ENCODE measurements at places on chromosomes 6 and 20.
A peak's percentile ranks its signal among the peaks of the same experiment; 100 is the strongest.

DNA sequence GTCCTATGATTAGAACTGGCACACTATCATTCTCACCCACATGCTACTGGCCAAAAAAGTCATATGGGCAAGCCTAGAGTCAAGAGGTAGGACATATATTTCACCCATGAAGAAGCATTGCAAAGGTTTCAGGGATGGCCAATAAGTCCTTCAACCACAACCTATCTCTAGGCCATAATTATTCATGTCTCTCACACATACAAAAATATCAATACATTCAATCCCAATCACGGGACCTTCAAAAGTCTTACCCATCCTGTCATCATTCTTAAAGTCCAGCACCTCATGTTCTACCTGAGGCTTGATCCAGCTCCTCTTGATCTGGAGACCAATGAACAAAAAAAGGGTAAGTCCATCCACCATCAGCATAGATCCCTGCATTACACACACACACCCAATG lies 12.6 kb upstream of the BTN1A1 start:
- no peak for DNase-seq

DNA sequence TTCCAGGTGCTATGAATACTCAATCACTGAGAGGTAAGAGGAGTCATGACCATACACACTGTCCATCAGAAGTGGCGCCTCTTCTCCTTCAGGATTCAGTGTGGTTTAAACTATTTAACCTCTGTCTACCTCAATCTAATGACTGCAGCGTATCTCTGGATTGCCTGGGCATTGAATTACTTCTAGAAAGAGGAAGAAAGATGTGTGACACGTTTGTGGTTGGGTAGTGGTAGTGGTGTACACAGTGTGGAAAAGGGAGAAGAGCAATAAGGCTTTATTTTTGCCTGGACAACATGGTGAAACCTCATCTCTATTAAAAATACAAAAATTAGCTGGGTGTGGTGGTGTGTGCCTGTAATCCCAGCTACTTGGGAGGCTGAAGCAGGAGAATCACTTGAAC lies 38.0 kb upstream of the ECHDC1 start:
- no peak for DNase-seq

DNA sequence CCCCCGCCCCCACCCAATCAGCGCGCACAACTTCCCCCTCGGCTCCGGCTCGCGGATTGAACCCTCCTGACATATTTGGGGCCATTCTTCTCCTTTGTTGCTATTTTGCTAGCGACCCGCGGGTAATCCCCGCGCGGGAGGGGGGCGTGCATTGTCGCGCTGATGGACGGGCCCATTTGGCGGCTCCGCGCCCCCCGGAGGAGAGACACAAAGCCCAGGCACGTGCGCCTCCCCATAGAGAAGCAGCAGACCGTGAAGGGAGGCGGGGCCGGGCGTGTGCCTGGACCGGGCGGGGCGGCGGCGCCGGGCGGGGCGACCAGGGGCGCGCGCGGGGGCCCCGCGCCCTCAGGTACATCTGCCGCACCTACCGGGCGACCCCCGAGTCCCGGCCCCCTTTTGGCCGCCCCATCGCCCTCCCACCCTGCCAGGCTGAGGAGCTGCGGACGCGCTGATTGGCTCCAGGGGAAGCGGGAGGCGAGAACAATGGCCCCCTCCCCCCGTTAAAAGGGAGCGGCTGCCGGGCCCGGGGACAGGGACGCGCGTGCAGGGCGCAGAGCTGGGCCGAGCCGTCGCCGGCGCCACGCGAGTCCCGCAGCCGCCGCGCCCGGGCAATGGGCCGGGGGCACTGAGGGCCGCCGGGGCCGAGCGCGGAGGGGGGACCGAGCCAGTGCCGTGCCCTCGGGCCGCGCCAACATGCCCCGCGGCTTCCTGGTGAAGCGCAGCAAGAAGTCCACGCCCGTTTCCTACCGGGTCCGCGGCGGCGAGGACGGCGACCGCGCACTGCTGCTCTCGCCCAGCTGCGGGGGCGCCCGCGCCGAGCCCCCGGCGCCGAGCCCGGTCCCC lies at the start of gene INSM1:
TSS of gene INSM1 (plus strand) at position 530 of the 843 bp plus-strand sequence. CDS start at position 694, 164 bp downstream.
- no peak for DNase-seq

GRCh38 chr6:75402296-75402695 lies 91.3 kb downstream of the FILIP1 start:
- DNase-seq: peak; percentile 60

DNA sequence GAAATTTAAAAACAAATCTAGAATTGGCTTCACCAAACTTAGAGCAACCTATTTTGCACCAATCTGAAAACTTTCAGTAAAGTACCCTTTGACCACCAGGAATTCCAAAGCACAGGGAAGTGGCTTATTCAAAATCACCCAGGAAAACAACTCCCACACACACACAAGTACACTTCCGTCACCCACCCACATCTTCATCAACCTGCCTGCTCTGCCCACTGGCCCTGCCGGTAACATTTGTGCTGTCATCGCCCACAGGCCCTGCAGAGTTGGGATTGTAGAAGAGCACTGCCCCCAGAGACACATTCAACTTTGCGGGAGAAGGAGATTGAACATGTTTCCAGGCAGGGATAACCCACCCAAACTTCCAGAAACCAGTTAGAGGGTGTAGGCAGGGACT lies 19.3 kb upstream of the SCML4 start:
- DNase-seq: no peak

DNA sequence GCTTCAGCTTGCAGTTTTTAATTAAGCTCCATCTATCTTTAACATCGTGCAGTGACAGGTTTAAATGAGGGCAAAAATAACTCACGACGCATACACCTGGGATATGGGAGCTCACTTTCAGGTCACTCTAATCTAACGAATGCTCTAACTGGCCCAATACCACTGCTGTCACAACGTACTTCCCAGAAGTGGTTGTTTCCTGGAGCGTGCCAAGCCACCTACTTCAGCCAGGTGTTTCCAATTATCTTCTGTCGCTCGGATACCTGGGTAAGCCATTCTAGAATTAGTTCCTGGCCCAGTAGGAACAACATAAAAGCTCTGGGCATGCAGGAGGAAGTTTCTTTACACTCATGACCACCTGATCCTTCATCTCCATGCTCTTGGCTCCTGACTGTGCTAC lies 147.4 kb downstream of the FOXC1 start:
- no peak for DNase-seq

- no peak for DNase-seq
Observed at GRCh38 chr6:131208787-131209186, 73.5 kb downstream of the AKAP7 start.

GRCh38 chr6:1756472-1757129 lies 146.9 kb downstream of the FOXC1 start:
- no peak for DNase-seq

DNA sequence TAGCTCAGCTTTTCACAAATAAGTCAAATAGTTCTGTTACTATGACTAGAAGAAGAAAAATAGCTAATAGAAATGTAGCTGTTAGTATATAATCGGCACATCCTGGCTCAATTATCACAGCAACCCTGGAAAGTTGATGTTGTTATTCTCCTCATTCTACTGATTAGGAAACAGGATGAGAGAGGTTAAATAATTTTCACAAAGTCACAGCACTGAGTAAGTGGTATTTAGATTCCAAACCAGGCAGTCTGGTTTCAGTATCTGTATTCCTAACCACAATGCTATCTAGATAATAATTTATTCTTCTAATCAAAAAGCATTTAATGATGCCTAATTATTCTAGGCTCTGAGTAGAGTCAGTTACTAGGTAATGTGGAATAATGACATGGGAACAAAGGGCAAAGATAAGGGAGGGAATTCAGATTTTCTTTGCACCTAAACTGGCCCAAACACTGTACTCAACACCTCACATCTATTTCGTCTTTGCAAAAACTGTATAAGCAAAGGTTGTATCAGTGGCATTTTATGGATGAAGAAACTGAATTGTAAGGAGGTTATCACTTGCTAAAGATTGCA lies 51.3 kb downstream of the PDE7B start:
- DNase-seq: no peak

DNA sequence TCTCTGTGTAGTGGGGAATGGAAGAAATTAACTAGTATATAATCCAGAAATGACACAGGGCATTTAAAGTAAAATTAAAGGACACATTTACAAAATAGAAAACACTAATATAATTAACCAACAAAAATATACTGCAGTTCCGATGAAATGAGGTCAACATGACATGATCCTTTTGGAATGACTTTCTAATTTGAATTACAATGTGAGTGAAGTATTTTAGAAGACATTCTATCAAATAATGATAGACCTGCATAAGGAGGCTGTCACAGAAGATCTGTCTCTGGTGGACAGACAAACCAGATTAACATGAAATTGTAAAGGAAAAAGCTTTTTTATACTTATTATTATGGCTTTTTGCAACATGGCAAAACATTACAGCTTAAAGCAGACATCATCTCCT lies 100.6 kb upstream of the FAM184A start:
- DNase-seq: no peak

GRCh38 chr6:11009353-11009752 lies 34.8 kb downstream of the ELOVL2 start:
- DNase-seq: peak; percentile 75

DNA sequence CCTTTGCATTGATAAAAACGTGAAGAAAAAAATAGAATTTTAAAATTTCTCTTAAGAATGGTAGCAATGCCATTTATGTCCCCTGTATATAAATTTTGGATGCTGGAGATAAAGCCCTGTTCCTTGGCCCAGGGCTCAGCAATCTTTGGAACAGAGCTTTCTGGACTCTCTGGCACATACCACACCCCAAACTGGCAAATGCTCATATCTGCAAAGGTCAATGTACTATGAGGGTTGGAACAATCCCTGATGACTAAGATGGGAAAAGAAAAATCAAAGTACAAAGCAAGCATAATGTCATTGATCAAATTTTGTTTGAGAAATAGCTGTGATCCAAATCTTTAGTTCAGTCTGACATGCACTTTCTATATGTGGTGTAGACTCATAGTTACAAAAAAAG lies 158.1 kb upstream of the HCRTR2 start:
- DNase-seq: no peak

DNA sequence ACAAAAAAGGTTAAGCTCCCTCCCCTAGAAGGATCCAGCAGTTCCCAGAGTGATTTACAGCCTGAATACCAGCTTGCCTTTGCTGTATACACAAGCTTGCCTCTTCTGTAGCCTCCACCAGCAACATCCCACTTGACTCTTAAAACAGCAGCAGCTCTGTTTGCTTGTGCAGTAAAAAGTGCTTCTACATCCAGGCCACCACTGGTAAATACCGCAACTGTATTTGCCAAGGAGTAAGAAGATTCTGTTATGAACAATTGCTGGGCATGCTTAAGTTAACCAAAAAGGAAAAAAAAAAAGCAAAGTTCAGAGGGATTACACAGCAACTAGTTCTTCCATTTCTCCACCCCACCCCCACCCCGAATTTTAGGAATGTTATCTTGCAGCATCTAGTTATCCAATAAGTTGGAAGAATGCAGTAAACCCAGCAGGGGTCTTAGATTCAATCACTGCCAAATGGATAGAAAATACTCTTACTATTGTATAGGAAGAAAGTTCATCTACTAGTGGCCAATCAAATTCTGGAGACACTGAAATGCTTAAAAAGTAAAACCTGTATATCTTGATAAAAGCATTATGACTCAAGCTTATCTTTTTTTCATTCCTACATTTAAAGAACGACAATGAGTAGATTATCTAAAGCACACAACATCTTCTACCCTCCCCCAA lies 4.8 kb downstream of the SALL4 start:
- DNase-seq: no peak

- DNase-seq: peak; percentile 49
Observed at GRCh38 chr6:32087574-32088486, 21.3 kb downstream of the TNXB start.

All from MM.1S (cell line).